ENCODE measurements at places on chromosomes 11 and 22.

GRCh38 chr11:119764108-119764868 is 35.3 kb upstream of the NECTIN1 start:
- H3K27ac ChIP-seq: peak overlapping the region; percentile 8
- H3K4me1 ChIP-seq: peaks cover 24% of the 10 kb centered on the region
- H3K36me3 ChIP-seq: peaks cover 4% of the 10 kb centered on the region
- H3K27me3 ChIP-seq: peaks cover 18% of the 10 kb centered on the region

- no peak overlapping the region for H3K4me3 ChIP-seq
- peaks cover 20% of the 10 kb centered on the region for H3K36me3 ChIP-seq
- peaks cover 1% of the 10 kb centered on the region for H3K27me3 ChIP-seq
Observed at GRCh38 chr11:126483621-126484195, 128.2 kb downstream of the ST3GAL4 start.

- H3K36me3 ChIP-seq: no peaks in the 10 kb centered on the region
- peaks cover 3% of the 10 kb centered on the region for H3K27me3 ChIP-seq
- no peak overlapping the region for H3K27ac ChIP-seq
- no peak overlapping the region for H3K4me3 ChIP-seq
Observed at GRCh38 chr11:68297812-68298658, 14.4 kb upstream of the LRP5 start.

GRCh38 chr11:32852207-32852606 is 22.5 kb downstream of the PRRG4 start:
- H3K4me3 ChIP-seq: no peak overlapping the region
- H3K4me1 ChIP-seq: peaks cover 7% of the 10 kb centered on the region
- H3K27me3 ChIP-seq: peaks cover 11% of the 10 kb centered on the region
- no peaks in the 10 kb centered on the region for H3K36me3 ChIP-seq

- H3K27me3 ChIP-seq: peaks cover 2% of the 10 kb centered on the region
- H3K36me3 ChIP-seq: no peaks in the 10 kb centered on the region
- no peak overlapping the region for H3K4me3 ChIP-seq
- no peak for DNase-seq
- H3K27ac ChIP-seq: no peak overlapping the region
Observed at GRCh38 chr11:113286509-113287497, 27.6 kb upstream of the TTC12 start.

- H3K27ac ChIP-seq: peak overlapping the region; percentile 91
- H3K36me3 ChIP-seq: no peaks in the 10 kb centered on the region
- no peak overlapping the region for H3K4me3 ChIP-seq
- peaks cover 71% of the 10 kb centered on the region for H3K4me1 ChIP-seq
Observed at GRCh38 chr11:36352922-36353321, 56.8 kb downstream of the PRR5L start.

- peaks cover 24% of the 10 kb centered on the region for H3K4me1 ChIP-seq
- H3K27me3 ChIP-seq: no peaks in the 10 kb centered on the region
- H3K36me3 ChIP-seq: peaks cover 5% of the 10 kb centered on the region
- DNase-seq: no peak
- no peak overlapping the region for H3K27ac ChIP-seq
Observed at GRCh38 chr11:79062814-79063762, 377.7 kb downstream of the TENM4 start.

GRCh38 chr22:27885977-27886842 is 32.8 kb downstream of the PITPNB start:
- peaks cover 52% of the 10 kb centered on the region for H3K4me1 ChIP-seq
- no peaks in the 10 kb centered on the region for H3K27me3 ChIP-seq

- H3K27ac ChIP-seq: peak overlapping the region; percentile 98
- 0 out of 2 replicates have a peak, but pooled peaks cover 7% of the 10 kb centered on the region for H3K36me3 ChIP-seq
- peaks cover 66% of the 10 kb centered on the region for H3K4me1 ChIP-seq
- H3K4me3 ChIP-seq: peak overlapping the region; percentile 79
- peaks cover 1% of the 10 kb centered on the region for H3K27me3 ChIP-seq
Observed at GRCh38 chr11:73157101-73158010, 15.2 kb upstream of the FCHSD2 start.

GRCh38 chr22:20490183-20490940 is 5.2 kb downstream of the KLHL22 start:
- peaks cover 21% of the 10 kb centered on the region for H3K4me1 ChIP-seq
- H3K27me3 ChIP-seq: no peaks in the 10 kb centered on the region
- H3K4me3 ChIP-seq: no peak overlapping the region
- no peak for DNase-seq

GRCh38 chr11:115129473-115130289 is 374.5 kb downstream of the CADM1 start:
- H3K27me3 ChIP-seq: peaks cover 1% of the 10 kb centered on the region
- no peaks in the 10 kb centered on the region for H3K36me3 ChIP-seq
- H3K27ac ChIP-seq: no peak overlapping the region
- no peak overlapping the region for H3K4me3 ChIP-seq

DNA sequence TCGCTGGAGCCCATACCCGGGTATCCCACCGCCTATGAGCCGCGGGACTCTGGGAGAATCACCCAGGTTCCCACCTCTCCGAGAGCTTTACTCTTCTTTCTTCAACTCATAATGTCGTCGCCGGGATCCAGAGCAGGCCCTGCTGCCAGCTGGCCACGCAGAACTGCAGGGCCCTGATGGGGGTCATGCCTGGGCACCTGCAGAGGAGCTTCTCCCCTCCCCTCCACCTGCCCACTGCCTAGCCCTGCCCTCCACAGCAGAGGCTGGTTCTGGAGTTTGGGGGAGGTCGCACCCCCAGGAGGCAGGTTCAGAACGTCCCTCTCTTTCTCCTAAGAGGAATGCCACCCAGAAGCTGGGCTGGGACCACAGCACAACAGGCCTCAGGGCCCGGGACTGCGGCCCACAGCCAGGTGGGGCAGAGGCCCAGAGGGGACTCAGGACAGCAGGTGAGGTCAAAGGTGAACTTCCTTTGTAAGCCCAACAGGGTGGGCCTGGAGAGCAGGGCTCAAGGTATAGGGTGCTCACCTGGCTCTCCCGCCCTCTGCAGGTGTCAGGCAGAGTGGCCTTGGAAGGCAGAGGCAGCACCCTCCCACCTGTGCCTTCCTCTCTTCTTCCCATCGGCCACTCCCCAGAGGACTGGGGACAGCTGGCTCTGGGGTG is 1.9 kb downstream of the SLC25A45 start:
- no peaks in the 10 kb centered on the region for H3K36me3 ChIP-seq
- no peak overlapping the region for H3K4me3 ChIP-seq
- H3K4me1 ChIP-seq: peaks cover 42% of the 10 kb centered on the region
- H3K27ac ChIP-seq: 0 out of 2 replicates have a peak overlapping the region, but pooled peaks have one; percentile 40
- H3K27me3 ChIP-seq: no peaks in the 10 kb centered on the region

DNA sequence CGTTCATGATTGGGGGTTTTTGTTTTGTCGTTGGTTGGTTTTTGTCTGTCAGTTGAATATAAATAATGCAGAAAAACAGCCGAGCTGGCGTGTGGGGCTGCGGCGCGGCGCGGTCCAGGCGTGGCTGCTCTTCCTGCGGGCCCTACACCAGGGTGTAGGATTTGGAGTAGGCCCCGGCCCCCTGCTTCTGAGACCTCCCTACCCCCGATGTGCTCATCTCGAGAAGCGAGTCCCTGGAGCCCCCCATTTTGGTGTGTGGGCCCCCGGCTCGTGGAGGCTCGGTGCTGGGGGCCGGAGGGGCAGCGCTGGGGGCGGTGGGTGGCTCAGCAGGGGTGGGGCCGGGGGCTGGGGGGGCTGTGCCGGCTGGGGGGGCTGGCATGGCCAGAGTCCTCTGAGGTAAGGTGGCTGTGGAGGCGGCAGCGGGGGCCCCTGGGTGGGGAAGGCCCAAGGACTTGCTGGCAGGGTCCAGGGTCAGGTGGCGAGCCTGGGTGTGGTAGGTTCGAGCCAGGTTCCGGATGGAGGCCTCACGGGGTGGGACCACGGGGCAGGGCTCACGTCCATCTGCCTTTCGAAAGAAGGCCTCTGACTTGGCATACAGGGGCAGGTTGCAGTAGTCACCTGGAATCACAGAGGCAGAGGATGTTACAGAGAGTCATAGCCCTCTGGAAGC is 100.7 kb downstream of the CEP164 start:
- H3K4me3 ChIP-seq: no peak overlapping the region
- H3K4me1 ChIP-seq: no peaks in the 10 kb centered on the region
- H3K36me3 ChIP-seq: no peaks in the 10 kb centered on the region
- no peak overlapping the region for H3K27ac ChIP-seq
- H3K27me3 ChIP-seq: peaks cover 35% of the 10 kb centered on the region
